ENCODE measurements at places on chromosomes 2 and 18. TPM values are rescaled to one million over a fixed set of nuclear protein-coding genes. Genes with fewer than 3 reads are reported as not detected.

The LOXHD1 gene
- 0.14 TPM for total RNA-seq

The PID1 gene
- 3.3 TPM for total RNA-seq

The ATP8B1 gene
- total RNA-seq, result 13.1 TPM

The SERPINB13 gene
- not detected for total RNA-seq

The DTNB gene
- total RNA-seq, result 16.9 TPM

The ASTL gene
- not detected for total RNA-seq

The COX7A2L gene
- 250 TPM for total RNA-seq

The AFF3 gene
- total RNA-seq, result 16.0 TPM

The FASTKD2 gene
- total RNA-seq, result 35.8 TPM

The POMC gene
- 7.7 TPM for total RNA-seq

The ACOXL gene
- 0.58 TPM for total RNA-seq

The PROKR1 gene
- total RNA-seq, result not detected

The INHA gene
- total RNA-seq, result not detected

The SLC5A7 gene
- not detected for total RNA-seq

The FAM110C gene
- total RNA-seq, result 10.4 TPM

The C2orf80 gene
- total RNA-seq, result not detected

Measured in kidney epithelial cell (primary cell).